Inflammatory macrophage treated with lipopolysaccharide for 1 hour (primary cell): ENCODE measurements at places on chromosomes 1 and 21.

GRCh38 chr1:119144813-119145212 is 4.4 kb upstream of the WARS2 start:
- DNase-seq = no peak

- DNase-seq = peak; percentile 83
Measured at GRCh38 chr1:212665241-212666115, 34.2 kb downstream of the BATF3 start.

- no peak for DNase-seq
Measured at GRCh38 chr1:174244017-174244416, 84.7 kb downstream of the RABGAP1L start.

GRCh38 chr1:30782361-30783255 is 25.0 kb upstream of the LAPTM5 start:
- peak; percentile 86 for DNase-seq

DNA sequence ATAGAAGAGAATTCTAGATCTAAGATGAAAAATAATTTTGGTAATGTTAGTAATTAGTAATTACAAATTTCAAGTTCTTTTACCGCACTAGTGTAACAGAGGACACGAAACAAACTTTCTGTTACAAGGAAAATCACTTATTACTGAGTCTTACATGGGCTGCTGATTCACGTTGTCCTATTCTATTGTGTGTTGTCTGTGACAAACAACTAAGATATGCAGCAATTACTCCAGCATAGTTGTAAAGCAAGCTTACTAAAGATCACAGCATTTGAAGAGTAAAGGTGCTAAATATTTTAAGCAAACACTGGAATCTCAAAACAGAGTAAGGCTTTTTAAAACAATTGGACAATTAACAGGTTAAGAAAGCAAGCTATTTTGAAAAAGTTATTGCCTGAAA is 502.3 kb downstream of the KCNT2 start:
- no peak for DNase-seq

DNA sequence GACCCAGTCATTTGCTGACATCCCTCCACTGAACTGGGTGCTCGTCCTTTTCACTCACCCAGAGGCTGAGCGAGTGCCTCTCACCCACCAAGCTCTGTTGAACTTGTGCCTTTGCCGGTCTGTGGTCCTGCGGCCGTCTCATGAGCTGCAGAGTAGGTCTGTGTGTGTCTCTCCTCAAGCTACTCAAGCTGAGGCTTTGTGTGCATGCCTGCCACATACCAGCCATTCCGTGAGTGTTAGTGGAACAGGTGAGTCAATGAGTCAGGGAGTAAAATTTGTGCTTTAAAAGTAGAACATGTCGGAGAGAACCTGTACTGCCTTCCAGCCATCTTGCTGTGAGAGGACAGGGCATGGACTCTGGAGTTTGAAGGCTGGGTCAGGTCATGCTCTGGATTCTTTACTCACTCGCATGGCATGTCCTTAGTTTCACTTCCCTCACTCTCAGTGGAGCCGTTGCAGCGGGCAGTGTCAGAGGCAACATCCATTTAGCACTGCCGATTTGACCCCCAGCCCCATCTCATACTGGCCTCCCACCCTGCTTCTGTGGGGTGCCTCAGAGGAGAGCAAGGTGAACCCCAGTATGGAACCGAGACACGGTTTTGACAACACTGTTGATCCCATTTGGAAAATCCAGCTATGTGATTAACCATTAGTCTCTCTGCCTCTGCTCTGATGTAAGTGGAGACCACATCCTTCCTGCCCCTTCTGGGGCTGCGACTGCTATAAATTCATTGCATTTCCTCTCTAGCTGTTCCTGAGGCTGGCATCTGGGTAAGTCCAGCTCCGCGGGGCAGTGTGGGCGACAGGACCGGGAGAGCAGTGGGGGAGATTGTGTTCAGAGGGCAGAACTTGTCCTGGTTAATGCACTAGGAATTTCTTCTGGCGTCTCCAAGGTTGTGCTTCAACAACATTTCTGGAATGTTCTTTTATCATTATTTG is at the start of gene NLRP3:
NLRP3 (plus strand) TSS at position 751 of the 939 bp plus-strand sequence. CDS start 2,628 bp downstream, outside the sequence.
- DNase-seq = peak; percentile 93

DNA sequence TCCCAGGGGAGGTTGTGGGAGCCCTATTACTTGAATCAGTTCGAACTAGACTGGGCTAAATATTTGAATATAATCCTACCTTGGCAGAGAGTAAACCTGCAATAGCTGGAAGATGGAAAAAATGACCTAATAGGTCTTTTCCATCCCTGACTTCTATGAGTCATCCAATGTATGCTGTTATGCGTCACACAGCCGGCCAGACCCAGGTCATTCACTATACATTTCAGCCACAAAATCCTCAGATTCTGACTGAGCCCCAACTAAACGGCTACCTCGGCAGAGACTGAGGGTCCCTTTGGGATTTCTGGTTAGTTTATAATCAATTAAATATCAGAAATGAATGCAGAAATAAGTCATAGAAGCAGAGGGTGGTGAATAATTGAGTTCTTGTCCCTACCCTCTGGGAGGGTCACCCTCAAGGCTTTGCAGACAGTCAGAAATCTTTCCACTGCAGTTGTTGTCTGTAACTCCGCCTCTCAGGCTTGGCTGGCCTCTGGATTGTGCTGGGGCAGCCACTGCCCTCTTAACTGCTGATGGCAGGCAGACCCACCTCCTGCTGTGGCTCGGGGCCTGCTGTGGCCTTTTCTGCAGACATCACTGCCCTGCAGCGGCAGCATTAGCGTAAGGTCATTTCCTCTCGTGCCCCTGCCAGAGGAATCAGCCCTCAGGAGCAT is 240.5 kb downstream of the TGFB2 start:
- no peak for DNase-seq

GRCh38 chr21:38765056-38765455 is 40.7 kb upstream of the ETS2 start:
- DNase-seq = no peak

DNA sequence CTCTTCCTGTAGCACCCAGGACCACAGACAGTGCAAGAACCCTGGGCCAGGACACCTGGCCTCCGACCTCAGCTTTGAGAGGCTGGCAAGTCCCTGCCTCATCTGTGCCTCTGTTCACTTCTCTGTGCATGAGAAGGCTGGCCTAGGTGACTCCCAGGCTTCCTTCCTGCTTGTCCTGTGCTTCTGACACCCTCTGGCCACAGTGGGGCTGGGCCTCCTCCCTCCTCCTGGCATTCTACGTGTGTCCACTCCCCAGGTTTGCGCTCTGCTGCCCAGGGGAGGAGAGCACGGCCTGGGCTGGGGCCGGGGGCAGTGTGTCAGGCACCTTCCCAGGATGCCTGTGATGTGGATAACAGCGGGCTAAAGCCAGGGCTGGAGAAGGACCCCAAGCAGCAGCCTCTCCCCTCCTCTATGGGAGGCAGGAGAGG is 30.3 kb upstream of the PKP1 start:
- DNase-seq = no peak

DNA sequence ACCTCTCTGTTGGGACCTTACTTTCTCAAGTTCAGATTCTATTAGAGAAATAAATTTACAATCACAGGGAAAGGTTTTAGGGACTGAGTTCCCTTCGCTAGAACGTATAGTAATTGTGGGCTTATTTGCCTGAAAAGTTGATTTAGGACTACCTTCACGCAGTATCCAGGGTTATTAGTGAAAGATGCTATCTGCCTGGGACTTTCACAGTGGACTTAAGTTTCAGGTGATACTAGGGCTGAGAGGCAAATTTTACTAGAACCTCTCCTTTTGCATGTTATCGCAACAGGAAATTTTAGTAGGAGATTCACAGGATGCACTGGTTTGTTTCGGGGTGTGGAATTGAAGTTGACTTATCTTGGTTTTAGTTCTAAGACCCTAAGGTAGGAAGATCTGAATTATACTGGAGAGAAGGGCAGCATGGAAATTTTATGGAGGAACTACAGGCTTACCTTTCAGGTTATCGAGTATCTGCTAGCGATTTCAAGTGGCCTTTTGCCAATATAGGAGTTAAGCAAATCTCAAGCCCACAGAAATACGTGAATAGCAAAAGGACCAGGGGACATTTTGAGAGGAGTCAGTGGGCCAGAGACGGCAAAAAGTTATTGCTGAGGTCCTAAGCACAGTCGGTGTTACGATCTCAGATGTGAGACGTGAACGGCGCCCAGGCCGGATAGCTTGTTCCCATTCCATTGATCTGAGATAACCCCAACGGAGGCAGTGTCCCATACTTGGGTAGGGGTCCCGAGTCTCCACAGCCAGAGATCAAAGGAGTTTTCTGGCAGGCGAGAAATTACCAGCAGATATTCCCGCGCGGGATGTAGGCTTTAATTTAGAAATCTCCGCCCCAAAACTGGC is 723 bp upstream of the GNAI3 start:
- DNase-seq = no peak

- DNase-seq = no peak
Measured at GRCh38 chr1:231216498-231216897, 24.5 kb upstream of the GNPAT start.
